ENCODE measurements at places on chromosomes 4 and X.

- DNase-seq: no peak
These were observed 83.6 kb downstream of the DNAAF6 start for GRCh38 chrX:107290019-107290418.

DNA sequence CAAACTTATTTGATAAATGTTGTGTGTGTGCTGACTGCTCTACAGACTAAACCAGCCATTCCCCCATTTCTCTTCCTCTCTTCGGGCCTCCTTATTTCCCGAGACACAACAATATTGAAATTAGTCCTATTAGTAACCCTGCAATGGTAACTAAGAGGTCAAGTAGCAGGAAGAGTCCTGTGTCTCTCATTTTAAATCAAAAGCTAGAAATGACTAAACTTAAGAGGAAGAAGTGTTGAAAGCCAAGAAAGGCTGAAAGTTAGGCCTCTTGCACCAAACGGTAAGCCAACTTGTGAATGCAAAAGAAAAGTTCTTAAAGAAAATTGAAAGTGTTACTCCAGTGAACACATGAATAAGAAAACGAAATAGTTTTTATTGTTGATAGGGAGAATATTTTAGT lies 357.8 kb upstream of the SLC7A11 start:
- DNase-seq: no peak

- DNase-seq: no peak
These were observed 39.3 kb downstream of the DOCK11 start for GRCh38 chrX:118534716-118535493.

- DNase-seq: no peak
These were observed 73.7 kb downstream of the BEND2 start for GRCh38 chrX:18146954-18147353.

DNA sequence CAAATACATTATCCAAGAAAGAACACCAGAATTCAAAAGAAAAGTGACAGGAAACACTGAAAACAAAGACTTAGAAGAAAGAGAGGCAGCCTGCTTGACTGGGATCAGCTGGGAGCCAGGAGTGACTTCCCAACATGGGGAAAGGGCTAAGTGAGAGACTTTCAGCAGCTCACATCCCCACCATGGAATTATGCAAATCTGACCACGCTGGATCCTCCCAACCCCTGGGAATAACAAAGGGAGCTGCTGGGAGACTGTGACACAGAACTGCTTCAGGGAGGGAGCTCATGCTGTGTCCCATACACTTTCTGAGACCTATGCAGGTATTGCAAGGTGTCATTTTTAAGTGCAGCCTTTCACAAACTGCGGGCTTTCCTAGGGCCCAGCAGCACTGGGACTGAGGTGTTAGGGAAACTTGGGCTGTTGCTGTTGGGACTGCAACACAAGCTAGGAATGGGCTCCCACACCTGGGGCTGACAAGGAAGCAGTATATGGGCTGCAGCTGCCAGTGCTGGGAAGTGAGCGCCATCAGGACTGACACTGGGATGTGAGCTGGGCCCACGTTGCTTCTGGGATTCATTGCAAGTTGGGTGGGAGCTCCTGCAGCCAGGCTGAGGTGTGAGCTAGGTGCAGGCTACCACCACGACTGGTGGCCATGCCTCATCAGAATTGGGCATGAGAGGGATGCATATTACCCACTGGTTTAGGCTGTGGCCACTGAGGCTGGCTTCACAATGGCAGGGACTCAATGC lies 139.1 kb downstream of the KDR start:
- DNase-seq: no peak

DNA sequence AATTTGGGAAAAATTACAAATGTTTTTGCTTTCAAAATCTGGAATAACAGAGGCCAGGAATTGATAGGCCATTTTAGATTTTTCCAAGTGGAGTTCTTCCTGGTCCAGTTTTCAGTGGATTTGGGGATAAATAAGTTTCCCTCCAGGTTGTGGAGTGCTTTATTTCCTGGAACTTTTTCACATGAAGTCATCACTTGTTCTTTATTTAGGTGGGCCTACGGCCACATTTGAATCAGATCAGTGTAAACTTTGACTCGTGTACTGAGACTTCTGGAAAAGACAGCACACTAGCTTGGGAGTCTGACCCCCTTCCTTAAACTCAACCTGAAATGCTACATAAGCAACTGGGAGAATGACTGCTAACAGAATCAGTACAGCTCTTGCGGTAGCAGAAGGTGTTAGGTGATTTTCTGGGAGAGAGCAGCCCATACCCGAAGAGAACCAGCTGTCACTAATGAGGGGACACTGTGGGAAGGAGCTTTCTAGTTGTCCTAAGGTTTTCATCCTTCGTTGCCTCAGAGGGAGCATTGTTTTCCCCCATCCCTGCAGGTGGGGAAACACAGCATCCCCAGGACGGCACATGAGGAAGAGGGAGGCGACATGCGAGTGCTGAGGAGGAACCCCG lies 235.2 kb upstream of the FAT1 start:
- no peak for DNase-seq

- DNase-seq: no peak
These were observed 17.3 kb downstream of the FNIP2 start for GRCh38 chr4:158786121-158786601.

- DNase-seq: no peak
These were observed 102.3 kb downstream of the SCD5 start for GRCh38 chr4:82696117-82696860.

DNA sequence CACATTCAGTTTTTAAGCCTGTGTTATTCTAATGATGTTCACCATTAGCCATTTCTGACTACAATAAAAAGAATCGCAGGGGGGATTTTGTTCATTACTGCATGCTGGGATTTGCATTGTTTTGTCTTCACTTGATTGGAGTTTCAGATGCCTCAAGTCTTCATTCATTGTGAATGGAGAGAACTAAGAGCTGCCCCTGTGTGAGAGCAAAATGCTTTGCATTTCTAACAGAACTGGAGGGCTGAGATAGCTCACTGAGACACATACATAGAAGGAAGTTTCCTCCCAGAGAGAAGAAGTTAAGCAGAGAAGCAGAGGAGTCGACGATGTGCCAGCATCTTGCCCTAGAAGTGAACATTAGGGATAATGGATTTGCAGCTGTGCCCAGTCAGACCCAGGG lies 113.5 kb upstream of the GATB start:
- no peak for DNase-seq

GRCh38 chr4:127509155-127509554 lies 123.6 kb upstream of the INTU start:
- DNase-seq: no peak

- no peak for DNase-seq
These were observed 191.2 kb upstream of the ATP6AP2 start for GRCh38 chrX:40389555-40389954.

- no peak for DNase-seq
These were observed 109.0 kb upstream of the ACSL4 start for GRCh38 chrX:109841869-109842579.

DNA sequence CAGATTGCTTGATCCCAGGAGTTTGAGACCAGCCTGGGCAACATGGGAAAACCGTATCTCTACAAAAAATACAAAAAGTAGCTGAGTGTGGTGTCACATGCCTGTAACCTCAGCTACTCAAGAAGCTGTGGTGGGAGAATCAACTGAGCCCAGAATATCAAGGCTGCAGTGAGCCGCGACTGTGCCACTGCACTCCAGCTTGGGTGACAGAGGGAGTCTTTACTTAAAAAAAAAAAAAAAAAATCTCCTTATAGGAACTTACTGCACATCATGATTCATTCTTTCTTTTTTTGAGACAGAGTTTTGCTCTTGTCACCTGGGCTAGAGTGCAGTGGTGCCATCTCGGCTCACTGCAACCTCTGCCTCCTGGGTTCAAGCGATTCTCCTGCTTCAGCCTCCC lies 24.3 kb downstream of the UPF3B start:
- DNase-seq: no peak

- DNase-seq: no peak
These were observed 51.1 kb downstream of the TMEM156 start for GRCh38 chr4:38980903-38981676.

- no peak for DNase-seq
These were observed 356.2 kb upstream of the GATB start for GRCh38 chr4:152117054-152117453.

DNA sequence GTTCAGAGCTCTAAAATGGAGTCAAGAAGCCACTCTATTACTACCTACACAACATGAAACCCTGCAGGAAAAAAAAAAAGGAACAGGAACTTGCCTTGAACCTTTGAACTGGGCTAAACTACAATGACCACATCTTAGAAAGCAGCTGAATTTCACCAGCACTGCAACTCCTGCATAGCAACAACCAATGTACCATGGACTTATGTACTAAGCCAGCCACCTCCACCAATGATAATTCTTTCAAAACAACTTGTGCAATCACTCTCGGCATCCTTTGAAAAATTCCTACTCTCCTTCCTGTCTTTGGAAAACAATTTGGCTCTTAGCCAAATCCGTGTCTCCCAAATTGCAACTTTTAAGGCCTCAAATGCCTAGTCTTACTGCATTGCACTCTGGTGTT lies 26.8 kb upstream of the FMR1 start:
- no peak for DNase-seq

DNA sequence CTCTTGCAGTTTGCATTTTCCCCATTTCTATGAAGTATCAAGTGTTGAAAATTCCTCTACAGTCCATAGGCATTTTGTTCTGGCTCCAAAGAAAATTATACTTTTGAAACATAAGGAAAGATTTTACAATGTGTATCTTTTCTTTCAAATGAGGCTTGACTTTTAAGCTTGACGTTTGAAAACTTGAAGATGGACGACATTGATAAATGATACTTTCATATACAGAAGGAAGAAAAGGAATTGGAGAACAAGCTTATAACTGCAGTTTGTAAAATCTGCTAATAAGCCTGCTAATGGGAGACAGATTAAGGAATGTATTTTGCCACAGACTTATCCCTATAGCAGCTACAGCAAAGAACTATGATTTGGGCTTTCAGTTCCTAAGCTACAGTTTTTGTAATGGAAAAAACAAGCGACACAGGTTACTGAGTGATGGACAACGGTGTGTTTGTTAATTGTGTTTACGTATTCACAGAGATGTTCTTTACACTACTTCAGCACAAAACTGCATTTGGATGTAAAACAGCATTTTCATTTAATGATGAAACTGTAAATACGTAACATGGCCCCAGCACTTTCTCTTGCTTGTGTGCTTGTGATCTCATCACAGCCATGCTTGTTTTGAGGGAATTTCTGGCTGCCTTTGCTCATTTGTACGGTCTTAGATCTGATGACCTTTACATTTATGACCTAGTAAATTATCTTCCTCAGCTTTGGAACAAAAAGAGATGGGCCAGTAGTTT lies 83.2 kb upstream of the FAT1 start:
- DNase-seq: no peak

GRCh38 chrX:45781901-45782553 lies 581.4 kb upstream of the DIPK2B start:
- DNase-seq: no peak

DNA sequence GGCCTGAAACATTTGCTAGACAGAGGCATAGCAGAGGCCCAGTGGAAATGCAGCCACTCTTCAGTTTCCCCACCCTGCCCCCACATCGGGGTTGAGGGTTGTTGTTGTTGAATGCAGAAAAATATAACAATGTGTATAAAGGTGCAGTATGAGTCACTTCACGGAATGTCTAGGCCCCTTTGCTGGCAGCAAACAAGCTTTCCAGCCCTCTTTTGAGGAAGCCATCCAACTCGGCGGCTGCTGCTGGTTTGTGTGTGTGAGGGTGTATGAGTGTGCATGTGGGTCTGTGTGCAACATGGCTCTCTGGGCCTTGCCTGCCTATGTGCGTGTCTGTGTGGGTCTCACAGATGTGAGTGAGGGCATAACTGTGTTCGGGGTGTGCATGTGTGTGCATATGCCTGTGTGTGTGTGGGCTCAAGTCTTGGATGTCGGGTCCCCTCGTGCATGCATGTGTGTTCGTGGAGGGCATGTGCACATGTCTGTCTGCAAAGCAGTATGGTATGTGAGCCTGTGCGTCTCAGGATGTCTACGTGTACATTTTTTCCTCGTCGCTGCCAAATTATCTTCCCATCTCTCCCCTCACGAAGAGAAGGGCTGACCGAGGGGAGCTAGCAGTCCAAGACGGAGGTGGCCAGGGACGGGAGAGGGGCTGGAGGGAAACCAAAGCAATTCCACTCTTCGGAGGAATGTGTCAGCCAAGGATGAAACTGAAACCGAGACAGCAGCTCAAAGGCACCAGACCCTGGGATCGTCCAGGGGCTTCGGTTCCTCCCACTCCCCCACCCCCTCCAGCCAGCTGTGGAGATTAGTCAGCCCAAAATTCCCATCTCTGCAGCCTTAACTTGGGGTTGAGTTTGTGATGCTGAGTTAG lies 8.4 kb upstream of the ELF4 start:
- DNase-seq: no peak

GRCh38 chrX:105975382-105975781 lies 63.1 kb downstream of the SERPINA7 start:
- DNase-seq: no peak

DNA sequence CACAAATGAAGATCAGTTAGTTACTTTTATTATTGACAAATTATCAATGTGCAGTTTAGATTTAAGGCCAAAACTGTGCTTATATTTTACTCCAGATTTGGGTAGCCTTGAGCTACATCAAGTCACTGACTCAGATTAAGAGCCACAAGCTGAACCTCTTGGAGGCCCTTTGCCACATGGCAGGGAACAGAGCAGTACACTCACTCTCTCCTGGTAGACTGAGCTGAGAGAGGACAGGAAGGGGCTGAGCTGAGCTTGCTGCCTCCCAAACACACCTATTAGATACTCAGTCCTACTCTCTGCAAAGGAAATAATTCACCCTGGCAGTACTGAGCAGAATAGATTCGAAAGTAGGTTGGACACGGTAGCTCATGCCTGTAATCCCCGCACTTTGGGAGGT lies 7.8 kb downstream of the STAP1 start:
- DNase-seq: no peak

DNA sequence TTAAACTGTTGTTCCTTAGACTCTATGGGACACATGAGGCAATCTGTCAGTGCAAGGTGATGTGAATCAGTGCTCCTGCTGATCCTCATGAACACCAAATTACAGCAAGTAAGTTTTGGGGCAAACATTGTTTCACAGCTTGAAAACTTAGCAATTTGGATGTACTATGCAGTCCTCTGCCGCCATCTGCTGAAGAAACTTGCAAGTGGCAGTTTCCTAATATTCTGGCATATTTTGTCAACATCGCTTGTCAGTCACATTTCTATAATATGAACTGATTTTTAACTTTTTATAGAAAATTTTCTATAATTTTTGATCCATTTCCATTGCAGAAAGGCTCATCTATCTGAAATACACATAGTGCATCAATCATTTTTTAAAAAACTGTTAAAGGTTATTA lies 56.3 kb downstream of the ZAR1 start:
- no peak for DNase-seq

- DNase-seq: no peak
These were observed 323.0 kb downstream of the HS3ST1 start for GRCh38 chr4:11105715-11106114.

- no peak for DNase-seq
These were observed 694.8 kb upstream of the INTU start for GRCh38 chr4:126937846-126938422.

GRCh38 chr4:24753519-24753918 lies 41.9 kb upstream of the SOD3 start:
- no peak for DNase-seq

DNA sequence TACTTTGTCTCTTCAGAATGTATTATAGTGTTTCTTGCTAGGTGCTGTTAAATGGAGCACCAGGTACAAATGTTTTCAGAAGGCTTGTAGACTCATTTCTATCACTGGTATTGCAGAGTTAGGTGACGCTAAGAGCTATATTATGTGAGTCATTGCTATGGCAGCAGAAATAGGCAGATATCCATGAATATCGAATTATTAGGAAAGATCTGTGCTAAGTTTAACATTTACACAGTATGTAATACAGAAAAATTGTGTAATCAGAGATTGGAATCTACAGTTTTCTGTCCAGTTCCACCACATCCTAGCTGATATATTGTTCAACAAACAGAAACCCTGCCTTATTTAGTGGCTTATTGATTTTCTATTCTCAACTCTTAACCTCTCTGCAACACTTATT lies 1025.5 kb downstream of the STIM2 start:
- DNase-seq: no peak
